ENCODE measurements at places on chromosomes 4 and X.

DNA sequence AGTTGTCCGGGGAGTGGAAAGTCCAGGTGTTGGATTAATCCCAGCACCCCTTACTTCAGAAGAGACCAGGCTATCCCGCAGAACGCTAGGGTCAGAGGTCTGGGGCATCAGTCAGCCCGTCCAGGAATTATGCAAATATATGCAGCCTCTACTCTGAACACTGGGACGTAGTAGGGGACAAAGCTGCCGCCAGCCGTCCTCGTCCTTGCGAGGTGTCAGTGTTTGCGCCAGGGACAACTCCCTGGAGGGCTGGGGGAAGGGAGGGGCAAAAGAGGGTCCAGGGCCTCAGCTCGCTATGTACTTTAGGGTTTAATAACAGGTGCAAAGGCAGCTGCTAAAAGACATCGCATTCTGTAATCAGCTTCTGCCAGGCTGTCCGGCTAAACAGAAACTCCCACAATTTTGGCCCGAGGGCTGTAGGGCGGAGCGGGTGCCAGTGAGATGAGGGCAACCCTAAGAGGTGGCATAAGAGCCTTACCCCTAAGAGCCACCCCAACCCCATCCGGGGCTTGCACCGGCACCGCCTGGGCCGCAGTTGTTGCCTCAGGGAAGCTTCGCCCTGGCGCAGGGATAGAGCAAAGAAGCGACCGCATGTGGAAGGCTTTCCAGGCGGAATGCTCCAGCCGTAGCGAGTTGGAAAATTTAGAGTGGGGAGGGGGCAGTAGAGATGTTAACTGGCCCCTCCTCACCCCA, 8.4 kb downstream of the HAND2 start:
- DNase-seq, result no peak

GRCh38 chrX:140509468-140510305, 4.8 kb upstream of the SOX3 start:
- DNase-seq, result no peak

DNA sequence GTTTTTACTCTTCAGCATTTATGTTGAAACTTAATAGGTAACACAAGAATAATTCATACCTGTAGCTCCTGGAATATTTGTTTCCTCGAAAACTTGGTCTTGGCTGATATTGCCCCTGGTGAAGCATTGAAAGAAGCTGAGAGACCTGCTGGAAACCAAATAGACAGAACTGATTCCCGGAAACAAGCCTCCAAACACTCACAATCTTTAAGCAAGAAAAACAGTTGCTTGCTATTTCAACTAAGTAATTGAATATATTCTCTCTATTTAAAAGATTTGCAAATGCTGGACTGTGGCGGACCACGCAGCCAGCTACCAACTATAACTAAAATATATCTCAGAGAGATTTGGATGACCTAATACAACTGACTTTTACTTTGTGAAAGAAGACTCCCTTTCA, 3.6 kb downstream of the PCDH18 start:
- DNase-seq, result no peak

DNA sequence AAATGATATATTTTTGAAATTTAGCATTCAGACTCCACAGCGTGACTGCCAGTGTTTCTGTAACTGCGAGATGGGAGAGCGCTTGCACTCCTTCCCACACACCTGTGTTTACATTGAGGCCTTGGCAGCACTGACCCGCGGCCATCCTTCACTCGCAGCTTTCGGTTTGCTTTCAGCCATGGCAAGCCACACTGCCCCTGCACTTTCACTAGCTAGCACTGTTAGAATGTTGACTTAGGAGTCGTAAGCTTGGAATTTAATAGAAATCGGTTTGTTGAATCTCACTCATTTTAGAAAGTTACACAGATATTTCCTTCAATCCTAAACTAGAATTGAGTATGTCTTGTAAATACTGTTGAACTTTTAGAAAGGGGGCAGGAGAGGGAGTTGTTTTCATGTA, 136.2 kb downstream of the CFAP299 start:
- DNase-seq, result no peak

DNA sequence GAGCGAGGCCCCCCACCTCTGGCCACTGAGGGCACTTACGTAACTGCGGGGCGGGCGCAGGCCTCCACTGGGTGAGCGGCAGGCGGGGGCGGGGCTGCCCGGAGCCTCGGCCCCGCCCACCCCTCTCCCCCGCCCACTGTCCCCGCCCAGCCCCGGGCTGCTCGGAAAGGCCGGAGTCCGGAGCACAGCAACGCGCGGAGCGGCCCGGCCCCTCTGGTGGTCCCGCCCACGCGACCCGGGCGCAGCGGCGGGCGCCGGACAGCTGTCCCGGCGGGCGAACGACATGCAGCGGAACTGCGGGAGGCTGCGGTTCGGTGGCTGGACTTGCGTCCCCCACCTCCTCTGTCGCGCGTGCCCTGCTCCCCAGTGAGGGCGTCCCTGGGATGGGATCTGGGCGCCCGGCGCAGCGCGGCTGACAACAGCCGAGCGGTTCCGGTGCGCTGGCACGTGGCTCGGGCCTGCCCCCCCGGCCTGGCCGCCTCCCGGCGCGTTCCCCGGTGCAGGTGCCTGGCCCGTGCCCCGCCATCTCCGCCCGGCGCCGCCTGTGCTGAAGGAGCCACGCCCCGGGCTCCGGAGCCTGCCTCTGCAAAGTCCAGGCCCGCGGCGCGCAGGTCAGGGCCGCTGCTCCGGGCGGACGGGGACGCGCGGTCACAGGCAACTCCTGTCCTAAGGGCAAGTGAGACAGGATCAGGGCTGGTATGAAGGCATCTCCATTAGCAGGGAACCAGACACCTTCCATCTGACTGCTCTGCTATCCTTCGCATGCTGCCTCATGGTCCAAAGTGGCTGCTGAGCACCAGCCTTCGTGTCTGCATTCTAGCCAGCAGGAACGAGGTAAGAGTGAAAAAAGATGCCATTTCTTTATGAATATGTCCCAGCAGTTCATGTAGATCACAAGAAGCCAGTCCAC, 21.8 kb upstream of the JAKMIP1 start:
- DNase-seq, result peak; percentile 58

DNA sequence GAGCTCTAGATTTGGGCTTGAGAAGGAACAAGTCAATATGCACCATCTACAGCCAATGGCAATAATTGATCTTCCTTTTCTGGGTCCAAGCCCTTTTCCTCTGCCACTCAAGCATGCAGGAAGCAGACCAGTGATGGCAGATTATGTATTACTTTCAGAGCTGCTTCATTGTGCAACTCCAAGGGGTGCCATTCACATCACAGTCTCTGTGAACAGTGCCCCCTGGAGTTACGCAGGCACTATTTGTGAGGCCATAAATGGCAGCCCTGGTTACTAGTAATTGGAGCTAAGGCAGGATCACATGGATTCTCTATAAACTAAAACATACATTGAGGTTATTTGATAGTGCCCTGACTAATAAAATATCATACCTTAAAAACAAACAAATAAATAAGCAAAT, 313.4 kb upstream of the SLC7A11 start:
- no peak for DNase-seq

- no peak for DNase-seq
These were observed 153.3 kb upstream of the TENT5D start for GRCh38 chrX:80266979-80267378.

DNA sequence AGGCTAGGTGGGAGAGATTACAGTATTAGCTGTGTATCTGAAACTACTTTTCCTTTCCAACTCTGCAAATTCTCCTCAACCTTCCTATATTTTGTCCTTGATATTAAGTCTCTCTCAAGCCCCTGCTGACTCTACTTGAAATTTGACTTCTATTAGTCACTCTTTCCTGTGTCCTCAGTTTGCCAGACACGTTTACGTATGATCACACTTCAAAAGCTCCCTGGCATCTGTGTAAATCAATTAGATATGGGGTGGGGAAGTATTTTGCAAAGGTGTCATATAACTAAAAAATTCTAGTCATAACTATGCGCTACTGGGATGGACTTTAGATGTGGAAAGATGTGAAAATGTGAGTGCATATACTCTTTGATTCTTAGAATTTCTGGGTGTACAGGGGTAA, 67.4 kb upstream of the ARHGAP24 start:
- DNase-seq, result no peak

GRCh38 chrX:106144755-106145639, 23.1 kb upstream of the PWWP3B start:
- no peak for DNase-seq

- DNase-seq, result no peak
These were observed 423.1 kb downstream of the KCTD8 start for GRCh38 chr4:44025376-44026020.

GRCh38 chr4:53801373-53801772, 210.1 kb upstream of the LNX1 start:
- DNase-seq, result no peak

- DNase-seq, result peak; percentile 18
These were observed 109.1 kb upstream of the TBL1X start for GRCh38 chrX:9355739-9356138.

DNA sequence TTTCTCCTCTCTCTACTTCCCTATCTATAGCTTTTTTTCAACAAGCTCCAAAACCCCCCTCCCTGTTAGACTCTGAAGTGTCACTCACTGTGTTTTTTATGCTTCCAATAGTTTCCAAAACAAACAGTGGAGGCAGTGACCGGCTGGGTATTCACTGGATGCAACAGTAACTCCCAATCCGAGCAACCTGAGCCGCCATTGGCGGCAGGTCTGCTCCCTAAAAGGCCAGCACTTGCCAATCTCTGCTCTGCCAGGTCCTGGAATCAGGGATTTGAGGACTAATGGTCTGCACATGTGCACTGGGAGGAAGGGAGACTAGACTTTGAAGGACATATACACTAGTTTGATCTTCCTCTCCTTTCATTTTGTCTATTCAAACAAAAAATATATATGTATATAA, 7.1 kb downstream of the TBX22 start:
- DNase-seq, result no peak

DNA sequence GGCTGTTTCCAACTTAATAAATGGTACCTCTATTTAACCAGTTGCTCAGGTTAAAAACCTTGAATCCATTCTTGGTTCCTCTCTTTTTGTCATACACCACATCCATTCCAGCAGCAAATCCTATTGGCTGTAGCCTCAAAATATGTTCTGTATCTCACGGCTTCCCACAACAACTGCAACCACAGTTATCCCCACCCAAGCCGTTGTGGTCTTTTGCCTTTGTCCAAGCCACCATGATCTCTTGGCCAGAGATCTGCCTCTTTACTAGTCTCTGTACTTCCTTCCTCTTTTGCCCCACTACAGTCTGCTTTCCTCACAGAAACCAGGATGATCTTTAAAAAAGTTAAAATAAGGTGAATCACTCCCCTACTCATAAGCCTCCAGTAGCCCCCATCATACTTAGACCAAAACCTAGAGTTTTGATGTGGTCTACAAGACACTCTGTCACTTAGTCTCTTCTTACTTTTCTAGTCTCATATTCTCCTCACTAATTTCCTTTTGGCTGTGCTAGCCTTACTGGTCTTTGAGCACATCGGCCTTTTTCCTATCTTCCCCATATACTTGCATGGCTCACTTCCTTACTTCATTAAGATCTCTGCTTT, 10.3 kb downstream of the MAOA start:
- no peak for DNase-seq

DNA sequence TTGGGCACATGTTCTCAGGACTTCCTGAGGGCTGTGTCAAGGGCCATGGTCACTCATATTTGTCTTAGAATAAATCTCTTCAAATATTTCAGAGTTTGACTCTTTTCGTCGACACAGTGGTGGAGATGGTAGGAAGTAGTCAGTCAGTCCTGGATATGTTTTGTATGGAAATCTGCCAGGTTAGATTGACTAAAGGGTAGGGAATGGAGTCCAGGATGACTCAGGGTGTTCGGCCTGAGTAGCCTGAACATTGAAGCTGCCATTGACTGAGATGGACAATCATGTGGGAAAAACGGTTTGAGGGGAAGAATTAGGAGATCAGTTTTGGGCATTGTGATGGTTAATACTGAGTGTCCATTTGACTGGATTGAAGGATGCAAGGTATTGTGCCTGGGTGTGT, 177.1 kb upstream of the CENPE start:
- DNase-seq, result no peak

GRCh38 chr4:149279331-149279730, 536.3 kb downstream of the IQCM start:
- no peak for DNase-seq

DNA sequence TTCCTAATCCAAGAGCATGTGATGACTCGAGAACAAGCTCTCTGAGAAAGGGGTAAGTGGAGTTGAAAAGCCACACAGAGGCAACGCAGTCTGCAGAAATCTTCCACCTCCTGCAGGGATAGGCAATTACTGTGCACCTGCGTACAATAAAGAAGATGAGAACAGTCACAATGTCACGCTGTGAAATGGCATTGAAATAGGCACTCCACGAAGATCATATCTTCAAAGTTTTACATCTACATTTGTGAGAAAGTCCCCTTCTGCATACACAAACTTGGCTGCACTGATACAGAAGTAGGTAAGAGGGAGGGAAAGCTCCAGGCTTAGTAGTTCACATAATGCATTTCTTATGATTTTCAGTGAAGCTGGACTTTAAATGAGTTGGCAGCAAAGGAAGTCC, 27.1 kb downstream of the DDX60L start:
- DNase-seq, result no peak

GRCh38 chr4:151567056-151567455, 158.1 kb downstream of the FHIP1A start:
- no peak for DNase-seq

GRCh38 chrX:53716328-53717088, 30.0 kb upstream of the HUWE1 start:
- peak; percentile 57 for DNase-seq

GRCh38 chrX:114800719-114801118, 216.7 kb downstream of the IL13RA2 start:
- no peak for DNase-seq

- DNase-seq, result no peak
These were observed 55.9 kb downstream of the TMEM156 start for GRCh38 chr4:38976308-38976707.

GRCh38 chr4:84647312-84647884, 64.5 kb downstream of the CDS1 start:
- DNase-seq, result no peak

DNA sequence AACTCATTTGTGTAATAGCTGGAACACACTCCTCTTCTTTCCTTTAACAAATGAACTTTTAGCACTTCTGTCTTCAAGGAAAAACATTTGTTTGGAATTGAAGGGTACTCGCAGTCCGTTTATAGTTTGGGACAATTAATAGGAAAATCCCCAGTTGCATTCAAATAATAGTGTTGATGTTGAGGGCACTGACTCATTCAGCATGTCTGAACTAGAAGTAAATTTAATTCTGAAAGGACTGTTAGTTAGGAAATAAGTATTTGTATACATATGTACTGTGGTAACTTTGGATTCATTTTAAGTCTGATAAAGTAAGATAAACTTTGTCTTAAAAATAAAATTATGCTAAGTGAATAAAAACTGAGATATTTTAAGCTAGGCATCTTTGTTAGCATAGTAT, 27.2 kb downstream of the FAM199X start:
- DNase-seq, result no peak

DNA sequence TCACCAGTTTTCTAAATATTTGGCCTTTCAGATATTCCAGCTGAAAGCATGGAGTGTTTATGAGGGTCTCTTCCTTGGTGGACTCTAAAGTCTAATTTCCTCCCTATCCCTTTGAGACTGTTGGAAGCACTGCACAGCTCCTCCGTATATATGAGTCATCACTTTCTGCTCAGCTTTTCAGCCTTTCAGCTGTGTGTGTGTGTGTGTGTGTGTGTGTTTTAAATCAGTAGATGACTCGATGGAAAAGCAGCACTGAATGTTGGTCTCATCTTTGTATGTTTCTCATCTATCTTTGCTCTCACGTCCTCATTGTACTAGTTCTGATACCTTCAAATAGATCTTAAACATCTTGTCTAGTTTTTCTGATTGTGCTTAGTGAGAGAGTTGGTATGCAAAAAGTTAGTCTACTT, 81.6 kb downstream of the ZFX start:
- no peak for DNase-seq

Data from activated T-cell treated with anti-CD3 and anti-CD28 coated beads, Interleukin-2, amount 50 U/mL, for 72 hours (primary cell).